Fibroblast of skin of abdomen (primary cell): ENCODE measurements at places on chromosomes 2 and 18.
A peak's percentile ranks its signal among the peaks of the same experiment; 100 is the strongest.

GRCh38 chr2:24280161-24280560 lies 80.2 kb downstream of the ITSN2 start:
- no peak for DNase-seq

DNA sequence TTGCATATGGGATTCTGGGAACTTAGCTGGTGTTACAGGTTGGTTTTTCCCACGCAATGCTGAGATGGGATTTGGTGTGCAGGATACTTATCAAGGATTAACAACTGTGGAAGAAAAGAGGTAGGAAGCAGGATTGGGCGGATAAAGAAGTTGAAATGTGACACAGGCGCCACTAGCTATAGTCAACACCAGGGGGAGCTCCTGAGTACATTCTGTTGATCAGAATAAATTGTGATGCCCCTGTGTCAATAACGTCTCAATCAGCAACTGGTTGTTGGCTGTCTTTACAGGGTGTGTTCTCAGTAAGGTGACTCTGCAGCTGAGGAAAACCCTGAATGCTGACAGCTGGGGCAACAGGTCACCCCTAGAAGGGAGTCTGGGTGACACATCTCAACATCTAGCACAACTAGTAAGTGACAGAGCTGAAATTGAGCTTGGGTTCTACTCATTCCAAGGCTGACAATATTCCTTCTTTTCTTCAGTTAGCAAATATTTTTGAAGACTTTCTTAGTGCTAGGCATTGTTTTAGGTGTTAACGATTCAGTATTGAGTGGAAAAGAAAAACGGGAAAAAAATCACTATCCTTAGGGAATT lies 143.0 kb downstream of the ARL6IP6 start:
- peak; percentile 16 for DNase-seq

- no peak for DNase-seq
Observed at GRCh38 chr2:236550290-236550689, 19.3 kb upstream of the ACKR3 start.

DNA sequence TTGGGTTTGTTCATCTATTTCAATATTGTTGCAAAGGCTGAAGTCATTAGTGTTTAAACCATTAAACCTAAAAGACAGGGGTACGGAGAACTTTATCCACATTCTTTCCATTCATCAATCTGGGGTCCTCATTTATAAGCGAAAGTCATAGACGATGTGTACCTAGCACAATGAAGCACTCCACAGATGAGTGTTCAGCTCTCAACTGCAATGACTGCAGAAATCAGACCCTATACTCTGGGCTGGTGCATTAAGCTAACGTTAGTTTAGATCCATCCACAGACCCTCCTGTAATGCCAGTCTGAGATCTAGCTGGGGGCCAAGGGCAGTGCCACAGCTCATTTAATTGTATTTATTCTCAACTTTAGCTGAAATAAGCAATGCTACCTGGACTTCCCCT lies 155.2 kb downstream of the AFF3 start:
- DNase-seq = no peak

DNA sequence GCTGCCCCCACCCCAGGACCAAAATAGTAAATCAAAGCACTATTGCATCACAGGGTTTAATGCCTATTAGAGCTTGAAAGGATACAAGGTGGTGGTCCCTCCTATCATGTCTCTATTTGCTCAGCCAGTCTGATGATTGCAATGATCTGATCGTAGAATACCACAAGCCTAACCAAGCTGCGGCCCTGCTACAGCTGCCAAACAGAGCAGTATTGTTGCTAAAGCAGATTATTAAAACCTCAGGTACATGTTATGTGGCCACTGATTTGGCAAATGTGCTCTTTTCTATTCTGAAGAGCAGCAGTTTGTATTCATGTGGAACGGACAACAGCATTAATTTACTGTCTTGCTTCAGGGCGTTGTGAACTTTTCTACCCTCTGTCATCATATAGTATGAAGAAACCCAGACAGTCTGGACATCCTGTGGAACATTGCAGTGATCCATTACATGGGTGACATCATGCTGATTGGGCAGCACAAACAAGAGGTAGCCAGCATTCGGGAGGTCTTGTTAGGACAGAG lies 8.4 kb upstream of the VAPA start:
- peak; percentile 44 for DNase-seq

DNA sequence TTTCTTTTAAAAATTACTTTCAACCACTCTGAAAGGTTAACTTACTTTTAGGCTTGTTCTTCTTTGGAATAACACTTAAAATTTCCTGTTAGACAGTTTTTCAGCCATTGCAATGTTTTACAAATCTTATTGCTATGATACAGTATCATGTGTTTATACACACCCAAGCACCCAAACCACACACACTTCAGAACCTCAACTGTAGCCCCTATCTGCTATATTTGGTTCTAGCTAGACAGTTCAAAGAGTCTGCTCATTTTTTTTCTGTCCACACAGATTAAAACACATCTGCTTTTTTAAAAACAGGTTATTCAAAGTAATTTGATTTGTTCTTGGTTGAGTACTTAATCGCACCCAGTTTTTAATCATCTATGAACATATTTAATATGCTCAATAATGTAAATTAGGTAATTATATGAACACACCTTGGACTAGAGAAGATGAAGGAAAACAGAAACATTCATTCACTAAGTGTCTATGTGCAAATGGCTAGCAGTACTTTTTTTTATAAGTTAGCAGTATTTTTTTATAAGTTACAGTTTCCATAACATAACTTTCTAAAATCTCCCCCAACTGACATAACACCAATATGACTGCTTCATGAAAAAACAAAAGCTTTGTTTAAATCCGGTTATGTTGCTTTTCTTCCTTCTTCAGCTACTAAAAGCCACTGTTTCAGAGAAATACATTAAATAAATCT lies 17.6 kb downstream of the FBXO11 start:
- no peak for DNase-seq

DNA sequence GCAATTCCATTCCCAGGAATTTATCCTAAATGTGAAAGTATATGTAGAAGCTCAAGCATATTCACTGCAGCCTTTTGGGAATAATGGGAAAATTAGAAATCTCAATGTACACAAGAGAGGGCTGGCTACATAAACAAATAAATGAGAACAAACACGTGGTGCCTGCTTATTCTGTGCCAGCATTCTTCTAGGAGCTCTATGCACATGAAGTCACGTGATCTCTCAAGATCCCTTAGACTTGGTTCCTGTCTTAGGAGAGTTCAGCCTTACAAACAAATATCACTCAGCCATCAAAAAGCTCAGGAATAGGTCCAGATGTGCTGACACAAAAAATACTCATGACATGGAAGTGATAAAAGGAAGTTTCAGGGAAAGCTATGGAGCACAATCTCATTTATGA lies 92.9 kb upstream of the SP3 start:
- DNase-seq = no peak
